Stimulated activated CD8-positive, alpha-beta memory T cell treated with anti-CD3 and anti-CD28 coated beads, Interleukin-4, amount 100 ng/mL, for 24 hours (primary cell): ENCODE measurements at places on chromosomes 5 and 9.

DNA sequence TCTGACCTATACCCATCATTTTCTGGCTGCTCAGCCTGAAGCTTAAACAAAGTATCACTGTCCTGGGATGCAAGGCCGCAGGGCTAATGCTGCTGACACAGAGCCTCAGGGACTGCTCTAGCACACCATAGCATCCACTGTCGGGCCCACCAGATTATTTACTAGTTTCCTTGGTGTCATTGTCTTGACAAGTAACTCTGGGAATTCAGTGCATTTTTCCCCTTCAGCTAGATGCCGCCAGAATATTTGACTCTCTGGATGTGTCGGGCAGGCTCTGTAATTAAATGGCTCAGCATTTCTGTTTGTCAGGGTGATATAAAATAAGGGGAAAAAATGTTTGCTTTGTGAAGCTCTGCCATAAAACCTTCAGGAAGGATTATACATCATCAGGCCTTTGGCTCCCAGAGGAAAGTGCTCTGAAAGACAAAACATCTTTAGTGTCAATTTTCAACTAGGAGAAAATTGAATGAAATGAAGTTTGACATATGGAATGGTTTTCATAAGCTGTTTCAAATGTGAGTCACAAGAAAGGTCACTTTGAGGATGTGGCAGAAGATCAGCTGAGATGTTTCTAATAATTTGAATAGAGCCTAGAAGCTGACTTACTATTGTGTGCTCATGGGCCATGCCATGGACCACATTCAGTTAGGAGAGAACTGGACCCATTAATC is 350.1 kb downstream of the TMEM232 start:
- no peak for DNase-seq

DNA sequence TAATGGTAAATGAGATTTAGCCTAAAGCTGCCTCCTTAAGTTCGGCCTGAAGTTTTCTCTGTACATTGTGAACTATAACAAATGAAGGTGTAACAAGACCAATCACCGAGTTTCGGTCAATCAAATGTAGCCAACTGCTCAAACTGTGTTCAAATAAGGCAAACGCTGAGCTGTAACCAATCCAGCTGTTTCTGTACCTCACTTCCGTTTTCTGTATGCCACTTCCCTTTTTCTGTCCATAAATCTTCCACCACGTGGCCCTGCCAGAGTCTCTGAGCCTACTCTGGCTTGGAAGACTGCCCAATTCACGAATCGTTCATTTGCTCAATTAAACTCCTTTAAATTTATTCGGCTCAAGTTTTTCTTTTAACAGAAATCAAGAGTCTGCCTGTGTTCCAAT is 193.5 kb upstream of the KLF9 start:
- no peak for DNase-seq

GRCh38 chr5:177301503-177302165 is 1.9 kb downstream of the RAB24 start:
- no peak for DNase-seq

DNA sequence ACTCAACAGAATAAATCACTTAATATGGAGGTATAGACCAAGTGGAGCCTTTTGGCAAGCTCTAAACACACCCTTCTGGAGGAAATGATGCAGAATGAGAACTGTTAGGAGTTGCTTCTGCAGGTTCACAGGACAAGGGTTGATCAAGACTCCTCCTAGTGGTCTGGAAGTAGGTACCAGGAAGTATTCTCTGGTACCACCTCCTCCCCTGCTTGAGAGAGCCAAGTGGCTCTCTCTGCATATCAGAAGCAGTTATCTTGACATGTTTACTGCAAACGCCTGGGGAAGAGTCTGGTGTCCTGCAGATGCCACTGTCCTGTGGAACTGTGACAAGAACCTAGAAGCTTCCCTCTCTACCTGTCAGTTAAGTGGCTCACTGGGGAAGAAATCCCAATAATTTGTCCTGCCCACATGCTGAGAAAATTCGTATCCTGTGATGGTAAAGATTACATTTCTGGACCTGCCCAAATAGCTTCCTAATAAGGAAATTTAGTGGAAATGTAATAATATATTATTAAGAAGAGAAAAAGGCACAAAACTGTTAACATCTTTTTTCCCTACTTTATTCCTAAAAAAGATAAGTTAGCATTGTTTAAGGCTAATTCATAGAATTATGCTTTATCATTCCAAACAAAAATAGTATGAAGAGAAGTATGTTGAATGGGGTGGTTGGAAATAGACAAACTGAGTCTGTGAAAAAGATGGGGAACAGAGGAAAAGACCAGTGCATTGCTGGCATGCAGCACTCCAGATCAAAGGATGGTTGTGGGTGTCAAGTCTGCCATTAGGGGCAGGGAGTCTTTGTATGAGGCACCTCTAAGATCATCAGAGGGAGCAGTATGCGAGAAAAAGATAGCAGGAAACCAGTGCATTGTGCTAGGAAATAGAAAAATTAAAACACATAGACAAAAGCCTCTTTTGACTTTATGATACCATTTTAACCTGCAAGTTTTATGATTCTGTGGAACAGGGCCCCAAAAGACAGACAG is 118.8 kb downstream of the CDC42SE2 start:
- no peak for DNase-seq

GRCh38 chr5:56813302-56813701 is 2.0 kb upstream of the MAP3K1 start:
- DNase-seq, result no peak

DNA sequence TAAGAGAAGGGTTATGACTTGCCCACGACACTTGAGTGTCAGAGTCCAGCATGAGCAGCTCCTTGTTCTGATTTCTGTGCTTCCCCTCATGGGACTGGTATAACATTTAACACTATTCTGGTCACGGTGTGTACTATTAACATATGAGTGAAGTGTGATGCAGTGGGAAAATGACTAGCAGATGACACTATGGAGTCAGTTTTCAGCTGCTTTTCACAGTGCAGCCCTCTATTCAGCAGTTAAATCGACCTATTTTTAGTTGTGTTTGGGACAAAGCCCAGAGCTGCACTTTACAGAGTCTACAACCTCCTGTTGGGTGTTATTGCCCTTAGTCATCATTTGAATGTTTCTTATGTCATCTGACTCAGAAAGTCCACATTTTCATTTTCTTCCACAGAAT is 59.1 kb downstream of the CHSY3 start:
- no peak for DNase-seq

- no peak for DNase-seq
Measured at GRCh38 chr9:131868766-131869165, 128.9 kb upstream of the RAPGEF1 start.

DNA sequence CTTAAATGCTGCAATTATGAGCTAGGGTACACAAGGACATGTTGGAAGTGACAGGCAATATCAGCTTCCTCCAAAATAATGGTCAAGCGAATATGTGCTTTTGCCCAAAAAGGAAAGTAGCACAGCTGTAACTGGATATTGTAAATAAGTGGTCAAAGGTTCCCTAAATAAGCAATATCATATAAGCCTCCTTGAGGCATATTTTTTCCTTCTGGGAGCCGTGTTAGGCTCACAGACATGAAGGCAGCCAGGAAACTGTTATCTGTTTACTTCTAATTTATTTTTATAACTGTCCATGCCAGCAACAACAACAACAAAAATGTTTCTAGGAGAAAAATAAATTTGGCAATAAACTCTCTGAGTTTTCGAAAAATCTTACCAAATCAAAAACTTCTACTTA is 648.3 kb downstream of the PDE4D start:
- no peak for DNase-seq

GRCh38 chr9:96720435-96720834 is 57.5 kb downstream of the ZNF510 start:
- no peak for DNase-seq

- no peak for DNase-seq
Measured at GRCh38 chr9:113154471-113154870, 3.7 kb downstream of the SLC31A2 start.

DNA sequence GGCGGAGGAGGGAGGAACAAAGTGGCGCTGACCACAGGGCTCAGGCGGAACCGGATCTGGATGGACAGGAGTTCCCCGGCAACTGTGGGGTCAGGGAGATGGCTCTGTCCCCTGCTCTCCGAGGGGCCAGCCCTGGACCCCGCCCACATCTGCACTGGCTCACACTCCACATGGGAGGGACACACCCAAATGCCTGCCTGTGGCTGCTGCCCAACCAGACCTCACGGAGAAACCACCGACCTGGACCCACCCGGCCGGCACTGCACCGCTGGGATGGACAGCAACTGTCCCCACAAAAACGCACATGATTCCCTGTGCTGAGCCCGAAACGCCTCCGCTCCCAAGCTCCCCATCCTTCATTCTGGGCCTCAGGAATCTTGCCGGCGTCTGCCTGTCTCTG is 4.8 kb downstream of the CCDC187 start:
- no peak for DNase-seq
